ENCODE measurements at places on chromosomes 2 and 18.

DNA sequence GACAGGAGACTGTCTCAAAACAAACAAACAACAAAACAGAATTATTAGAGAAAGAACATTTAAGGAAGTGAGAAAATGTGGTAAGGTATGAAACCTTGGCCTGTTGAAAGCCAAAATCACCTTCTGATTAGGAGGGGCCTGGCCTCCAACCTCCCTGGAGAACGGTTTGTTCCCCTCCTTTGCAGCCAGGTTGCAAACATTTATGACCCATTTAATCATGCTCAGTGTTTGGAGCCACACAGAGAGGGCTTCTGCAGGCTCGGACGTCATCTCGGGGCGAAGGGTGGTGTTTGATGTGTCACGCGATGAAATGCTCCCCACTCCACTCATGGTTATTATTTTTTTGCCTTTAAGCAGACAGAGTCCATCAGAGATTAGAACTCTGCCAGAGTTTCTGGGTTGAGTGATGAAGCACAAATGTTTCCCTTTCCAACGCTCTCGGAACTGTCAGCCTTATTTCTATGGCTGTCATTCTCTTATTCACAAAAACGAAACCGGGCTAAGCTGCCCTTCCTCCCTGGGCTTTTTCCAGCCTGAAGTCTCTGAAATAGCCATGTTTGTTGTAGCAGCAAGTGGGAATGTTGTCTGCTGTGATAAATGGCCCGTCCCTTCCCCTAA, 33.6 kb upstream of the ROCK2 start:
- DNase-seq: no peak

DNA sequence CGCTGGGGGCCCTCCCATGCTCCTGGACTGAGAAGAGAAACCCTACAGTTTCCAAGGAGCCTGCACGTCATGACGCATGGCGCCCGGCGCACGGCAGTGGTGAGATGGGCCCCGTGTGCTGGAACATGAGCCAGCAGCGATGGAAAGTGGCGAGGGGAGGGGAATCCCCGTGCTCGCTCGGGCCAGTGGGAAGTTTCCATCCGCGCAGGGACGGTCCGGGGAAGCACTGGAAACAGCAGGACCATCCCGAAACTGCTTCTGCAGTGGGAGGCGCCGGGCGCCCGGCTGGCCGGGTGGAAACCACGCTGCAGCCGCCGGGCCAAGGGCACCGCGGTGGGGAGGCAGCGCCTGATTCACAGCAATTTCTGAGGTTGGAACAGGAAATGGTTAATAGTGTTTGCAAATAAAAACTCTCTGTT, 4.9 kb upstream of the PDCD1 start:
- no peak for DNase-seq

GRCh38 chr2:118903551-118904479, 38.2 kb upstream of the MARCO start:
- DNase-seq: no peak

DNA sequence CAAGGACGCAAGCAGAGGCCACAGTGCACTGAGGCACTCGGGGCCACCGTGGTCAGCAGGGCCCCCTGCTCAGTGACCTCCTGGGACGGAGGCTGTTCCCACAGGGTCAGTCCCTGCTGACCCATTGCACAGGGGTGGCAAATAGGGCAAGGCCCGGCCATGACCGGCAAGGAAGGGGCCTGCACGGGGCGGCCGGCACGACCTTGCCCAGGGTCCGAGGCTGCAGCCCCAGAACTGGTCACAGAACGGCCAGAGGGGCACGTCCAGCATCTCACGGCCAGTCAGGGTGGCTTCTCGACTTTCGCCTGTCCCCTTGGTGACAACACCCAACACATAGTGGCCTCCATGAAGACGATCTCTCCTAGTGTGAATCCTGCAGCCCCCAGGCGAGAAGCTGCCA, 27.6 kb upstream of the OTOS start:
- DNase-seq: no peak

GRCh38 chr2:231710799-231711676, 2.7 kb downstream of the PTMA start:
- no peak for DNase-seq

- no peak for DNase-seq
Measured at GRCh38 chr18:72336786-72337185, 207.4 kb downstream of the CBLN2 start.

DNA sequence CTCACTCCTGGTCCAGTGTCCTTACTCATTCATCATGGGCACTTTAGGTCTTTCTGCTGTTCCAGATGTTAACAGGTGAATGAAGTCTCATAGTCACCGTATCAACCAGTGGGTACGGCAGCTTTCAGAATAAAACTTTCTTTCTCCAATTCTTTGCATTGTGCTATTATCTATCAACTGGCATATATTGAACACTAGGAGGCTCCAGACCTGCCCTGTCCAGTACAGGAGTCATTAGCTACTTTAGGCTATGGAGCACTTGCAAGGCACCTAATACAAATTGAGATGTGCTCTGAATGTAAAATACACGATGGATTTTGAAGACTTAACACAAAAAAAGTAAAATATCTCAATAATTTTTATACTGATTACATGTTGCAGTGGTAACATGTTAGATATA, 43.2 kb upstream of the NEB start:
- no peak for DNase-seq

- DNase-seq: no peak
Measured at GRCh38 chr2:70113359-70114070, 26.2 kb downstream of the PCBP1 start.

DNA sequence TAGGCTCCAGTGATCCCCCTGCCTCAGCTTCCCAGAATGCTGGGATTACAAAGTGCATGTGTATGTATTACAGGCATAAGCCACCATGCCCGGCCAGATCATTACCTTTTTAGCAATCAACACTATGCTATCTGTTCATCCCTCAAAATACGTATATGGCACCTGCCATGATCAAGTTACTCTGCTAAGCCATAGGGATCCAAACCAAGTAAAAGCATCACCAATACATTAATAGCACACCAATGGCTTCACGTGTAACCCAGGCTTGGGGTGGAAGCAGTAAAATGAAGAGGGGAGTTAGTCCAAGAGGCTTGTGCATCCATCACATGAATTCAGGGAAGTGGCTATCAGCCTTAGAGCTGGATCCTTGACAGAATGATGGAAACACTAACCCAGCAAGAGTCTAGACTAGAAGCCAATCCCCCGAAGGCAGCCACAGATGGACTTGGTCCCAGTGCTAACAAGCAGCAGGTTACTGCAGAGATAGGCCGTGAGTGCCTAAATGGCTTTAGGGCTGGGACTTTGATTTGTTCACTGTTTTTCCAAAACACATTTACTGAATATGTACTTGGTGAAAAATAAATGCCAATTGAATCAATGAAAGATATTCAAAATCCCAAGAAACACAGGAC, 11.3 kb downstream of the HDLBP start:
- no peak for DNase-seq

GRCh38 chr2:103208916-103209315, 447.1 kb downstream of the TMEM182 start:
- no peak for DNase-seq

DNA sequence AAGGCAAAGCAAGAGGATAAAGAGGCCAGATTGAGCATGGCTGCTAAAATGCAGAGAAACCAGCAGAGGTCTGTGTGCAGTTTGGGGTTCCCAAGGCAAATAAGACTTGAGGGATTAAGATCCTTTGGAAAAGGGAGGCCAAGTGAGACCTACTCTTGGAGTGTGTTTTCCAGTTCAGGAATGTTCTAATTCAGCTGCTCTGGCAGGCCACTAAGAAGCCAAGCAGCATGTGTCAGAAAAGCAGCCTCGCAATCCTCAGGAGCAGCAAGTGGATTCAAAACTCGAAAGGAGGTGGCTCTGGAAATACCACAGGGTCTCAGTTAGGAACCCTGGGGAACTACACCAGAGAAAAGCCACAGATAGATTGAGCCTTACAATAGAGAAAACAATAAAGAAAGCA, 569.2 kb downstream of the METTL4 start:
- DNase-seq: no peak

GRCh38 chr18:58565021-58565420, 63.9 kb downstream of the ALPK2 start:
- no peak for DNase-seq

- DNase-seq: no peak
Measured at GRCh38 chr18:58325494-58325893, 281.5 kb downstream of the NEDD4L start.

- no peak for DNase-seq
Measured at GRCh38 chr2:220876080-220876824, 695.9 kb downstream of the EPHA4 start.

- DNase-seq: no peak
Measured at GRCh38 chr18:46700066-46700824, 43.2 kb upstream of the LOXHD1 start.

GRCh38 chr2:197145471-197146056, 165.0 kb downstream of the ANKRD44 start:
- no peak for DNase-seq

DNA sequence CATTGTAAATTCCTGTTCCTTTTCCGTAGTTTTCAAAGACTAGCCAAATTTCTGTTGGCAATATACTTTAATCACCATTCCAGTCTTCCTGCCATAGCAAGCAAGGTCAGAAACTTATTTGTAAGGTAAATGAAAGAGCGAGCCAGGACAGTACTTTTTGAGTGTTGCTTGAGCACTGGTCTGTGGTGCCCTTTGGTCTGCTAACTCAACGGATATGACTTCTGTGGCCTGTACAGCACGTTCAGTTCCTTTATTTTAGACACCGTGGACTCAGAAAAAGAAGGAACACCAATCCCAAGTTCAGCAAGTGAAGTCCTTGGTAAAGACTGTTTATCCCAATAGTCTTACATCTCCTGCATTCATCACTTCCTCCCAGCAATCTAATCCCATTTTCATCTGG, 166.3 kb downstream of the MYO1B start:
- no peak for DNase-seq

- no peak for DNase-seq
Measured at GRCh38 chr2:19617257-19617848, 258.9 kb upstream of the OSR1 start.

- no peak for DNase-seq
Measured at GRCh38 chr2:226754821-226755604, 44.6 kb downstream of the IRS1 start.

GRCh38 chr18:33282709-33283333, 157.7 kb downstream of the CCDC178 start:
- DNase-seq: no peak

- DNase-seq: no peak
Measured at GRCh38 chr2:217900780-217901360, 101.9 kb downstream of the TNS1 start.

- no peak for DNase-seq
Measured at GRCh38 chr2:189552991-189553404, 27.6 kb downstream of the SLC40A1 start.

GRCh38 chr2:144215701-144216675, 303.9 kb downstream of the ZEB2 start:
- DNase-seq: no peak

DNA sequence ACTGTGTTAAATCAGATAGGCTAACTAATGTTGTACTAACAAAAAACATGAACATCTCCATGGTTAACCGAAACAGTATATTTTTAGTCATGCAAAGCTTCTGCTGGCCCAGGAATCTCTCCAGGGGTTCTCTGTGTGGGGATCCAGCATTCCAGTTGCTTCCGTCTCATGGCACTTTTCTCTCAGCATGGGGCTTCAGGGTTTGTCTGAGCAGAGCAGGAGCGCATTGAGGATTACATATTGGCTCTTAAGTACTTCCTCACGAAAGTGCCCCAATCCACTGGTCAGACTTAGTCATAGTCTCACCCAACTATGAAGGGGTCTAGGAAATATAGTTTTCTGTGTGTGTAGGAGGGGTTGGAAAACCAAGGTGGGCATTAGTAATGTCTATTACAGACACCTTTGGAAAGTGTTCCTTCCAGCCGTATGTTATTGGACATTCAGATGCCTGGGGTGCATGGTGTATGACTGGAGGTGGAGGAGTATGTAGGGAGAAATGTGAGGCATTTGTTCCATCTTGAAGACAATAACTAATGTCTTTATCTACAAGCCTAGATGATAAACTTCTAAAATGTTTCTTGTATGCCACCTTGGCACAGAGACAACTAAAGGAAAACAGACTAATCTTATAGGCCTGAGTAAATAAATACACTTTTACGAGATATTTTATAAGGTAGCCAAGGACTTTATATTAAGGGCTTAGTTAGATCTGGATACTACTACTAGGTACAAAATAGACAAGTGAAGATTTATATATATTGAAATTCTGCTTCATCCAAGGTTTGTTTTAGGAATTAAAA, 123.8 kb upstream of the ZEB2 start:
- DNase-seq: no peak

DNA sequence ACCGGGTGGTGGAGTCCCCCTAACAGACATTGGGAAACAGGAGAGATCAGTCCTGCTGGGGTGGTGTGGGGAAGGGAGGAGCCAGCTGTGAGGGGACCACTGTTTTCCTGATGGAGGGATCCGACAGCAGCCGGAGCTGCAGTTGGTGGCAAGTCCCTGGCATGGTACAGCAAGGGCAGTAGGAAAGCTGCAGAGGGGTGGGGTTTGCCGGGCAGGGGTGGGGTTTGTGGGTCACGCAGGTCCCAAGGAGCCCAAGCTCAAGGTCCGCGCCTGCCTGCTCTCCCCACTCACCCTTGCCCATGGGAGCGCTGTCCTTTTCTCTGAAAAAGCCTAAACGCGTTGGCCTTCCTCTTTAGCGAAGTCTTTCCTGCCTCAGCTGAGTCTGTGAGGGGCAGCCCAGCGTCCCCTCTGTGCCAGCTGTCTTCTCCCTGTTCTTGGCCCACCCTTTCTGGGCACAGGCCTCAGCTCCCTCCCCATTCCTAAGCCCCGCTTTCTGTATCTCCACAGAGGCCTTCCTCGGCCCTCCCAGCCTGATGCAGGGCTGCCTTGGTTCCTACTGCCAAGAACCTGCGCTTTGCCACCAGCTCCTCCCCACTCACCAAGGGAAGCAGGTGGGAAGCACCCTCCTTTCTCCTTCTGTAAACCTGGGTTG, 29.3 kb upstream of the INHBB start:
- DNase-seq: no peak

- no peak for DNase-seq
Measured at GRCh38 chr2:190344276-190344827, 963 bp downstream of the INPP1 start.

DNA sequence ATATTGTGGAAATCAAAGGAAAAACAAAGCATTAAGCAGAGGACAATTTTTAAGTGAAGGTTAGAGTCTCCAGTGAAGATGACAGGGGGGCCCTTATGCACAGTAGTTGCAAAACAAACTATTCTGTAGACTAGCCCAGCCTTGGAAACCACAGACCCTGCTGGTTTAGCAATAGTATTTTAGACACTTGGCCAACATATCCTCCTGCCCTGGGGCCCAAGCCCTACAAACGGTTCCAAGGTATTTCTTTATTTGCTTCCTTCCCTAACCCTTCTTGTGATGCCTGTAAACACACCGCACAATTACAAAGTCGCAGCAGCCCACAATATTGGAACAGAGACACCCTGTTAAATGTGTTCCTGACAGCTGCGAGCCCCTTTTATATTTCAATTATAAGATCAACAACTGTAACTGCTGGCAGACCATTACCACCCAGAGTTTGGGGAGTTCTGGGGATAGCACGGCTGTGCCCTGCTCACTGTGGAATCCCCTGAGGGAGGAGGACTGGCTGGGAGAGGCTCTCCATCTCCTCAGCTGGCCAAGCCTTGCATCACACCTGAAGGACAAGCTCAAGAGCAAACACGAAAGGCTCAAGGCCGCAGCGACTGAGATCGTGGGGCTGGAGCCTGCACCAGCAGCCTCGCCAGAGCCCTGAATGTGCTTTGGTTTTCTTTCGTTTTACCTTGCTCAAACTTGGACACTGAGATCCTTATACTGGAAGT, 282.2 kb upstream of the ATP5MC3 start:
- no peak for DNase-seq

All from type B pancreatic cell (in vitro differentiated cells).